ENCODE measurements at places on chromosomes 7 and 10.
A peak's percentile ranks its signal among the peaks of the same experiment; 100 is the strongest.

- no peak for DNase-seq
Measured at GRCh38 chr10:93850031-93851015, 43.5 kb upstream of the SLC35G1 start.

- no peak for DNase-seq
Measured at GRCh38 chr10:116312548-116312947, 11.7 kb upstream of the CCDC172 start.

DNA sequence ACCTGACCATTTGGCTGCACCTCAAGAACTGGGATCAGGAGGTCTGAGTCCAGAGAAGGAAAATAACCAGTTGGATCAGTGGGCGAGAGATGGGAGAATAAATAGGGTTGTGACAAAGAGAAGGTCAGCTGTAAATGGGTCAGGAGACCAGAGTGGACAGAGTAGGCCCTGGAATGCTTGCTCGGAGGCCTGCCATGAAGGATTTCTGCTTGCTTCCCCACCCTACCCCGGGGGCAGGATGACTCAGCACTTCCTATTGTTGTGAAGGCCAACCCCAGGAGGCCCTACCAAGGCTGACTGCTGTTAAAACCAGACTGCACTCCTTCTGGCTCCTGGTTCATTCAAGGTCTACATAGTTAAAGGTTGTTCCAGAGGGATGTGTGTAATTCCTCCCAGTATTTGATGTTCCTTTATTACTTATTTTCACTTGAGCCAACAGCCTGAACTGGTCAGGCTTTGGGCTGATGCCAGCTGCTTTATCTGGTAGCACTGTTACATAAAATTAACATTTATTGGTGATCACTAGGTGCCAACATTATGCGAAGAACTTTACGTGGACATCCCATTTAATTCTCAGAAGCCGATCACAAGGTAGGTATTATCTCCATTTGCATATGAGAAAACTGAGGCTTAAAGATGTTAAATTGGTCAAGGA, 27.3 kb upstream of the IFRD1 start:
- DNase-seq, result peak; percentile 33

DNA sequence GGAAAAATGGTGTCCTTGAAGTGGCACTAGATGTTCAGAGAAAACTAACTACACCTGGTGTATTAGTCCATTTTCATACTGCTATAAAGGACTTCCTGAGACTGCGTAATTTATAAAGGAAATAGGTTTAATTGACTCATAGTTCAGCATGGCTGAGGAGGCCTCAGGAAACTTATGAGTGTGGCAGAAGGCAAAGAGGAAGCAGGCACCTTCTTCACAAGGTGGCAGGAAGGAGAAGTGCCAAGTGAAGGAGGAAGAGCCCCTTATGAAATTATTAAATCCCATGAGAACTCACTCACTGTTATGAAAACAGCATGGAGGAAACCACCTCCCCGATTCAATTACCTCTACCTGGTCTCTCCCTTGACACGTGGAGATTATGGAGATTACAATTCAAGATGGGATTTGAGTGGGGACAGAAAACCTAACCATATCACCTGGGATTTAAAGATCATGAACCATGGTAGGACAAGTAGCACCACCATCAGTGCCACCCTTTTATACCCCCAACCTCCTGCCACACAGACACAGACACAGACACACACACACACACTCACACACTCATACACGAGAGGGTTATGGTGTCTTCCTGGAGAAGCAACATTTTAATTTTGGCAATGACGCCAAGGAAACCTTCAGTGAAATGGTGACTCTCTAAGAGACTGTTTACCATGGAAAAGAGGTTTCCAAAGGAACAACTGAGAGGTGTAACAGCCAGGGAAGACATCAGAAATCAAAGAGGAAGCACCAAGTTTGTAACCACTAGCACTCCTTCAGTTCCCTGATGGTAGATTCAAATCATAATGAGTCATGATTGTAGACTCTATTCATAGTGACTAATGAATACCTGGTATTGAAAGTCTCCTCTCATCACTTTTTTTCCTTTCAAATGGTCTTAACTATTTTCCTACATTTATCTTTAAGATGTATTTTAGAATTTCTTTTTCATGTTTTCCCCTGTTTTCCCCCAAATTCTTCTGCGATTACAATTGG, 41.8 kb upstream of the WNT16 start:
- DNase-seq, result no peak

- DNase-seq, result no peak
Measured at GRCh38 chr10:12890958-12891357, 110.6 kb downstream of the CCDC3 start.

DNA sequence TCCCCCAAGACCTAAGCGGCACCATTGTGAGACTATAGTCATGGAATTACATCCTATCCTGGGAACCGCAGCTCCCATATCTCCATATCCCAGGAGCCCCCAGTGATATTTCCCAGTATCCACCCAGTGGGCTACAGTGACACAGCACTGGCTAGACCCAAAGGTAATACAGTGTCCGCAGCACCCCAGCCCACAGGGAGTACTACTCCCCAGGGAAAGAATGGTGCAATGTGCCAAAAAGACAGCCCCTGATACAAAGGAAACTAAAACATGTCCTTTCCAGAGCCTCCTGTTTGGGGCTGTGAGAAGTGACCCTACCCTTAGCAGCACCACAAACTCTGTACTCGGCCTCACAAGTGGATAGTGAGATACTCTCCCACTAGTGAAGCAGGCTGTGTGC, 4.5 kb upstream of the IFIT2 start:
- no peak for DNase-seq

- no peak for DNase-seq
Measured at GRCh38 chr10:107553470-107553869, 389.0 kb upstream of the SORCS1 start.

DNA sequence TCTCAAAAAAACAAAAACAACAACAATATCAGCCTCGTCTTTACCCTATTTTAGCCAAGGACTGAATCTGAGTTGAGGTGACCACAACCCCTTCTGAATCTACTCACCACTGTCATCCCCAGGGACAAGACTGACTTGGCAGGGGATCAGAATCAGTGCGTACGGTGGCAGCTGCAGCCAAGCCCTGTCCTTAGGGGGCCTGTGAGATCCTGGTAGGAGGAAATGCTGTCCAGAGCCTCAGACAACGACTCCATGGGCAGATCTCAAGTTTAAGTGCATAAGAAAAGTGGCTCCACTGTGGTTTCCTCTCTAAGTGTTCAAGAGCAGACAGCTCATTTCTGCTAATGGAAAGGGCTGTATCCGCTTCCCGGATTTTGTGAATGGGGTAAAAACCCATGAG, 22.4 kb upstream of the CYTH3 start:
- no peak for DNase-seq

DNA sequence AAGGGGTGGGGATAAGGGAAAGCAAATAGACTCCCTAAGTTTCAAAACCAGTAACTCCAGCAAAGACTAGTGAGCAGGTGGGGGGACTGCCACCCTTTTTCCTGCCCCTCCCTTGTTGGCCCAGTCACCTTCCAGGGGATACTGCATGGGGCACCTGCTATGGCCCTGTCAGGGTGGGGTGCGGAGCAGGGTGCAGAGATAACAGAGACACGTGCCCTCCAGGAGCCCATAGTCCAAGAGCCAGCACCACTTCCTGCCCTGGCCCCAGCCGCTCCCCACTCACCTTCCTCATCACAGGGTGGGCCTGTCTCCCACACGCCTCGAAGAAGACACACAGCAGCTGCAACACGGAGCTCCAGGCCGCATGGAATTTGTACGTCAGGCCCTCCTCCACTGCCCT, 20.6 kb downstream of the RRP12 start:
- DNase-seq, result no peak

GRCh38 chr7:53607961-53608360, 572.5 kb downstream of the POM121L12 start:
- DNase-seq, result no peak

GRCh38 chr7:122145937-122146645, 2.0 kb upstream of the AASS start:
- DNase-seq, result no peak

- DNase-seq, result no peak
Measured at GRCh38 chr7:2948749-2949148, 94.9 kb downstream of the CARD11 start.

GRCh38 chr7:5439572-5440496, 16.2 kb upstream of the TNRC18 start:
- DNase-seq, result no peak

DNA sequence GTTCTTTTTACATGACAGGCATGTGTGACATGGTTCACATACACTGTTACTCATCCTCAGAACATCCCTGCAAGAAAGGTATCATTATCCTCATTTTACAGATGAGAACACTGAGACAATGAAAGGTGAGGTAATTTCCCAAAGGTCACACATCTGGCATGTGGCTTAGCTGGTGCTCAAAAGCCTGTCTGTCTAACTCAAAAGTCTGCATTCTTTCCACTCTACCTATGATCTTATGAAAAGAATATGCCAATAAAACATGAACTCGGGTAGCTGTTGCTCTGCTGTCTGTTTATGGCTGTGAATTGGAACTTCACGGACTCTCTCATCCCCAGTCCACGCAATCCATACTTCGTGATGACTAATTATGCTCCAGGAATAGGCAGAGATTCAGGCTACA, 79.0 kb upstream of the ODAD2 start:
- no peak for DNase-seq

DNA sequence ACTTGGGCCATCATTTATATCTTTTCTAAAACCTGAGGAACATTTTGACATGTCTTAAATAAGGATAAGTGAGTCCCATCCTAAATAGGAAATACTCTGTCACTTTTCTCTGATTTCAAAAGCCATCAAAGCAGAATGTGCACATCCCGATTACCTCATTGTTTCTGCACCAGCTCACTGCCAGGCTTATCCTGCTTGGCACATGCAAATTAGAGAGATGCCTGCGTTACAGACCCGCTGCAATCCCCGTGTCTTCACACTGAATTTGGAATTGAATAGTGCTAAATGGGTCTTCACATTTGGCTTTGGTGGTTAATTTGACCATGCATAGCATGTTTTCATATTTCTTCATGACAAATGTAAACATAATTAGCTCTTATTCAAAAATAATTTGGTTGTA, 279.5 kb downstream of the WDR37 start:
- DNase-seq, result no peak

DNA sequence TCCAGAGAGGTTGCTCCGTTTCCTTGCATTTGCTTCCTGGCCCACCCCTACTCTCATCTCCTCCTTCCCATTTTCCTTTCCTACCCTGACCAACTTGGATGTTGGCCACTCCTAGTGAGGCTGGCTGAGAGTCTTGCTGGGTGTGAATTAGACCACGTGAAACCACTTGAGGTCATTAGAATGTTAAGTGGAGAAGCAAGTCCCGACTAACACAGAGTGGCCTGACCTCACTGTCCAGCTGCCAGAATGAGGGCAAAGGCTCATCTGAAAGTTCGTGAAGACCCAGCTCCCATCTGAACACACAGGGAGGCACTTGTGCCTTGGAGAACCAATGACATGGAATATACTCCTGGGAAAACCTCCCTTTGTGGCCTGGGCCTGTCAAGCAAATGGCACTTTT, 80.8 kb downstream of the WDR11 start:
- no peak for DNase-seq

GRCh38 chr7:70189776-70190175, 591.5 kb downstream of the AUTS2 start:
- no peak for DNase-seq

DNA sequence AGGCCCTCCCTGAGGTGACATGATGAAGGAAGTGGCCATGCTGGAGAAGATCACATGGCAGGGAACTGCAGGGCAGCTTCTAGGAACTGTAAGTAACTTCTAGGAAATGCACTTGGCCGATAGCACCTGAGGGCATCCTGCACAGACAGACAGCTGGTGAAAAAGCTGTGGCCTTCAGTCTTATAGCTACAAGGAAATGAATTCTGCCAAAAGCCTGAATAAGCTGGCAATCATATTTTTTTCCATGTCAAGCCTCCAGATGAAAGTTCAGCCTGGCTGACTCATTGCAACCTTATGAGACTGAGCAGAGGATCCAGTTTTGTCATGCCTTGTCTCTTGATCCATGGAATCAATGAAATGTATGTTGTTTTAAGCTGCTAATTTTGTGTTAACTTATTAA, 91.1 kb upstream of the CACNA2D1 start:
- no peak for DNase-seq

DNA sequence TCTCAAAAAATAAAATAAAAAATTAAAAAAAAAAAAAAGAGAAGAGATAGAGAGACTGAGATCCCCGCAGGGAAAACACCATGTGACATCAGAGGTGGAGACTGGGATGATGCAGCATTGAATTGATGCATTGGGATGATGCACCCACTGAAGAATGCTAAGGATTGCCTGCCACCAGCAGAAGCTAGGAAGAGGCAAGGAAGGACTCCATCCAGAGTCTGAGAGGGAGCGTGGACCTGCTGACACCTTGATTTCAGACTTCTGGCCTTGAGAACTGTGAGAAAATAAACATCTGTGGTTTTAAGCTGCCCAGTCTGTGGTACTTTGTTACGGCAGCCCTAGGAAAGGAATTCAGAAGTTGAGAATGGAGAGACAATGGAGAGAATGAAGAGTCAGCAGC, 89.8 kb upstream of the PRPS1L1 start:
- DNase-seq, result no peak

DNA sequence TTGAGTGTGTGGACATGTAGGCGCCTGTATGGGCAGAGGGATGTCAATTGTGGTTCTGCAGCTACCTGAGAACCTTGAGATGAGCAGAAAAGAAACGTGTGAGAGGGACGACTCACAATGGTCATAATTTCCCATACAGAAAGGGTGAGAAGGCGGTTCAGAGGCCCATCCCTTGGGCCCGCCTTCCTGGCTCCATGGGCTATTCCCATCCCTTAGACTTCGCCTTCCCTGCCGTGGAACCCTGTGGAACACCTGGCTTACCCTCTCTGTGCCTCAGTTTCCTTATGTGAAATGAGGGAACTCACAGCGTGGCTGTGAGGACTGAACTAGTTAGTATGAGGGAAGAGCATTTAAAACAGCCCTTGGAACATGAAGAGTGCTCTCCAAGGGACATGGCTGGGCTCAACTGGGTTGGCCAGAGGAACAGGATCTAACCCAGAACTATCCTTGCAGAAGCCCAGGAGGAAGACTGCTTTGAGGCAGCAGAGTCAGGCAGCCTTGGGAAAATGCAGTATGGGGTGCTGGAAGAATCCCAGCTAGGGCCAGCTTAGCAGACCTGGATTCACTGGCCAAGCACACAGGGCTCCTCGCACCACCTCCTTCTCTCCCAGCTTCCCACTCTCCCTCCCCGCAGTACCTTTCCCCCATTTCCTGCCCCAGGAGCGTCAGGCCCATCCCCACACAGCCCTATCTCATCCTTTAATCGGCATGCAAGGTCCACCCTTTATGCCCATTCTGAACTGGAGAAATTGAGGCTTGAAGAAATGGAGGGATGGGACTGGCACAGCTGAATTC, 11.1 kb upstream of the ZMIZ1 start:
- no peak for DNase-seq

GRCh38 chr7:5425507-5426225, 2.0 kb upstream of the TNRC18 start:
- DNase-seq, result no peak

Data from CD4-positive, alpha-beta T cell treated with Interleukin-4 for 1 hour (primary cell).